ENCODE measurements at places on chromosomes 1 and 21. TPM values are rescaled to one million over a fixed set of nuclear protein-coding genes. Genes with fewer than 3 reads are reported as not detected.

GRCh38 chr1:109241344-109241743, 8.0 kb upstream of the CELSR2 start:
- DNase-seq: no peak

Gene C1orf167
- 0.42 TPM for total RNA-seq

- no peak for DNase-seq
Measured at GRCh38 chr1:37308031-37308960, 166.1 kb upstream of the ZC3H12A start.

DNA sequence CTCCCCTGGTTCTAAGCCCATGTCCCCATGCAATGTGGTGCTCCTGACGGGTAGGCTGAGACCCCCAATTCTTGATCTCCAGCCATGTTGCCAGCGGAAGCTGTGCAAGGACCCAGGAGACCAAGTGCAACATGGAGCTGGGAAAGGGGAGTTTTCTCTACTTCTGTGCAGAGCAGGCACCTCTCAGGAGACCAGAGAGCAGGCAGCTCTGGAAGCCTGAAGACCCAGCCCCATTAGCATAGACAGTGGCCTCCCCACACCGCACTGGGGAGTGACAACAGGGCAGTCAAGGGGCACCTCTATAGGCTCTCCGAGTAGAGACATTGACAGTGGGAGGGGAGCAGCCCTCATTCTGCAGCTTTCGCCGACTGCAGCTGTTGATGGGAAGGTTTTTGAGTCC, 410.2 kb downstream of the MATN1 start:
- DNase-seq: no peak
